ENCODE measurements at places on chromosomes 12 and 14.

DNA sequence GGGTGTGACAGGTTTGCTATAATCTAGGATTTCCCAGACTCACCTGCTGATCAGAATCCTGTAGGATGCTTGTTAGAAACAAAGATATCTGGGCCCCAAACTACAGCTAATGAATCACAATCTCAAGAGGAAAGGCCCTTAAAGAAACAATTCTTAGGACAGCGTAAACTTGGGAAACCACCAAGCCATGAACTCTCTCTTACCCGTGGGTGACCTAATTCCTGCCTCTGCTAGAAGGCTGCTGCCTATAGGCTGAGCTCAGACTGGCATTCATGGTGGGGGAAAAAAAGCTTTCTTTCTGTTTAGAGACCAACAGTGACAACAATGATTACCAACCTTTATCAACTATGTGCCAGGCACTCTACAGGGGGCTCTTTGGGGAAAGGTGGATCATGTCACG lies 213.9 kb upstream of the FKBP4 start:
- DNase-seq = no peak

- no peak for DNase-seq
Measured at GRCh38 chr14:75960231-75960630, 21.6 kb downstream of the TGFB3 start.

DNA sequence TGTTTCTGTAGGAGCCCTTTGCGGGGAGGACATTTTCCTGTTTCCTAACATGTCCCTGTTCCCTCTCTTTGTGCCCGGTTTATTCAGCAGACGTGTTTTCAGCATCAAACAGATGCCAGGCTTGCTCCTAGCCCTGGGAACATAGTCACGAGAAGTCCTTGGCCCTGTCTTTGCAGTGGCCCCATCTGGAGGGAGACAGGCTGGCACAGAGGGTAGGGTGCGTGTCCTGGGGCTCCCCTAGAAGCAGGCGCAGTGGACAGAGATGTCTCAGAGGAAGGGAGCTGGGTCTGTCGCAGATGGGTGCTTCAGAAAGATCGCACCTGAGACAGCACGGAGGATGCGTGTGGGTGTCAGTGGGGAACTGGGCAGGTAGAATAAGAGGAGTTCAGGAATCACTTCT lies 75.0 kb upstream of the DYNC1H1 start:
- no peak for DNase-seq

DNA sequence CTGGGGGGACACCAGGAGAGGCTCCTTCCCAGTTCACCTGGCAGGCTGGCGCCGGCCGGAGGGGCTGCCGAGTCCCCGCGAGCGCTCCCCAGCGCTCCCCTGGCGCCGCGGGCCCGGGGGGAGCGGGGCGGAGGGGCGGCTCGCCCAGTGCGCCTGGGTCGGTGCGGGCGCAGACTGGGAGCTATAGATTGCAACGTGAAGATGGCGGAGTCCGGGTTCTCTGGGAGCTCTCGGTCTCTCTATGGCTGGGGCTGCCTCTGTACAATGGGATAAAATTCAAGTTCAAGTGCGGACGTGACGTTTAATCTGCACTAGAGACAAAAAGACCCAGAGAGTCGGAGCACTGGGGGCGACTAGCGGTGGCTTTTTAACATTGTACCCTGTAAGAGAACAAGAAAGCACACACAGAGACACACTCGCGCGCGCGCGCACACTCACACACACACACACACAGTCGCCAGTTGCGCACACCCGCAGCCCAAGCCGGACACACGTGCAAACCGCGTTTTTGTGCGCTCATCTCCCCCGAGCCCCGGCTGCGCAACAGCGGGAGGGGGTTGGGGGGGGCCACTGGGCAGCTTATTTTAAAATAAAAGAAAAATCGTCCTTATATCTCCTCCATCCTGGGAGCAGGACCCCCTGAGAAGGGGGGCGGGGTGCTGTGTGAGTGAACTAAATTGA lies at the start of gene BCL11B:
Gene BCL11B, minus strand, starts transcription at position 247 of the 681 bp plus-strand sequence. CDS start 979 bp downstream, outside the sequence.
- peak; percentile 62 for DNase-seq

DNA sequence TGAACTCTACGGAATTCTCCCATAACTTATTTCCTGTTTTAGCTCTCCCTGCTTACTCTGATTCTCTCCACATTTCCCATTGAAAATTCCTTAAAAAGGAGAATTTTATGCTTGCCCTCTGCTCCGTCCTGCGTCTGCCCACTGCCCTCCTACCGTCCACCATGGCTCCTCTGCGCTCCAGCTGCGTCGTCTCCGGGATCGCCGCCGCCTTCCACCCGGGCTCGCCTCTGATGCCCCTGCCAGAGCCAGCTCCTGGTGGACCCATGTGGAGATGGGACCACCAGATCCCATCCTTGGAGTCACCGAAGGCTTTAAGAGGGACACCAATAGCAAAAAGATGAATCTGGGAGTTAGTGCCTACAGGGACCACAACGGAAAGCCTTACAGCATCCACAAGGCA lies 92.7 kb downstream of the LMO3 start:
- no peak for DNase-seq

- no peak for DNase-seq
Measured at GRCh38 chr12:62434494-62435302, 31.9 kb upstream of the MON2 start.

GRCh38 chr12:93661021-93661420 lies 16.2 kb upstream of the CRADD start:
- no peak for DNase-seq

DNA sequence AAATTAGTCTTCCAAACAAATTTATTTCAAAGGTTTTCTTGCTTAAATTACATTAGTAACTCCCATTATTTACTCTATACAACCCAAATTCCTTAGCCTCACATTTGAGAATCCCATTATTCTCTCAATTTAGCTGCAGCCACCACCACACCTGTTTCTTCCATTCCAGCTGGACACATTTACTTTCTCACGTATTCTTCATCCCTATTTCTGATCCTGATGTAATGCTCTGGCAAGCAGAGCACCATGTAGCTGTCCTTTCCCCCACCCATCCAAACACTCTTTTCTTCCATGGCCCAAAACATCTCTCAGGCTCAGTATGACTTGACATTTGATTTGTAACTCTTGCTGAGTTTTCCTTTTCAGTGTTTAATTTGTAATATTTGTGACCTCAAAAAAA lies 240.2 kb upstream of the CLEC14A start:
- no peak for DNase-seq

DNA sequence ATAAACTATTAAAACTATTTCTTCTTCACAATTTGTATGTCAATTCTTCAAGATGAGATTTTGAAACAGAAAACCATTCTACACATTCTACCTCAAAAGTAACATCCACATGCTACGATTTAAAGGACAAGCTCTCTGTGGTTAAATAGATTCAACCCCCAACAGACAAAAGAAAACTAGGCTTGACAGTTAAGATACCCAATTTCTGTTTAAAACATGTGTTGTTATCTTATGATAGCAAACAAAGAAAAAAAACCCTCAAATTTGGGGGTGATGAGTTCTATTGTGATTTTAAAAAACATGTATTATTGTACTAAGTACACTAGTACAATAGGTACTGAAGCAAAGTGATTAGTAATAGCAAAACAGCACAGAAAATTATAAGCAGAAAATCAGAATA lies 33.8 kb downstream of the ATF7 start:
- no peak for DNase-seq
